ENCODE measurements at places on chromosomes 5 and 9. TPM values are rescaled to one million over a fixed set of nuclear protein-coding genes. Genes with fewer than 3 reads are reported as not detected.

DNA sequence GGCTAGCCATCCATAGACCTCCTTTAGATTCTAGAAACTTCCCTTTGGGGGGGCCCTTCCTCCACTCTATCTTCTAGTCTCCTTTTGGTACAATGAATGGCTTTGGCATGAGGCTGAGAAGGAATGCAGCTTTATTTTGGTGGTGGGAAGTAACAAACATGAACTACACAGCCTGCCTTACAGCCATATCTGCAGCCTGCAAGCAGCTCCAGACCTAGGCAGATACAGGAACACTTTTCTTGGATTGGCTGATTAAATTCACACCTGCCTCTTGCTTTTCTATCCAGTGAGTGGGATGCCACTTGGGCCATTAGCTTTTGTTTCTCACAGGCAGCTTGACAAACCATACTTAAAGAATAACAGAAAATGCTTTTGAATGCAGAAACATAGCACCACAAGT is 28.2 kb downstream of the NR6A1 start:
- DNase-seq = no peak

GRCh38 chr5:137101544-137101943 is 397.6 kb downstream of the SPOCK1 start:
- DNase-seq = no peak

- no peak for DNase-seq
Observed at GRCh38 chr5:62732677-62733121, 154.1 kb downstream of the LRRC70 start.

- DNase-seq = no peak
Observed at GRCh38 chr9:135088979-135089847, 1.7 kb downstream of the OLFM1 start.

DNA sequence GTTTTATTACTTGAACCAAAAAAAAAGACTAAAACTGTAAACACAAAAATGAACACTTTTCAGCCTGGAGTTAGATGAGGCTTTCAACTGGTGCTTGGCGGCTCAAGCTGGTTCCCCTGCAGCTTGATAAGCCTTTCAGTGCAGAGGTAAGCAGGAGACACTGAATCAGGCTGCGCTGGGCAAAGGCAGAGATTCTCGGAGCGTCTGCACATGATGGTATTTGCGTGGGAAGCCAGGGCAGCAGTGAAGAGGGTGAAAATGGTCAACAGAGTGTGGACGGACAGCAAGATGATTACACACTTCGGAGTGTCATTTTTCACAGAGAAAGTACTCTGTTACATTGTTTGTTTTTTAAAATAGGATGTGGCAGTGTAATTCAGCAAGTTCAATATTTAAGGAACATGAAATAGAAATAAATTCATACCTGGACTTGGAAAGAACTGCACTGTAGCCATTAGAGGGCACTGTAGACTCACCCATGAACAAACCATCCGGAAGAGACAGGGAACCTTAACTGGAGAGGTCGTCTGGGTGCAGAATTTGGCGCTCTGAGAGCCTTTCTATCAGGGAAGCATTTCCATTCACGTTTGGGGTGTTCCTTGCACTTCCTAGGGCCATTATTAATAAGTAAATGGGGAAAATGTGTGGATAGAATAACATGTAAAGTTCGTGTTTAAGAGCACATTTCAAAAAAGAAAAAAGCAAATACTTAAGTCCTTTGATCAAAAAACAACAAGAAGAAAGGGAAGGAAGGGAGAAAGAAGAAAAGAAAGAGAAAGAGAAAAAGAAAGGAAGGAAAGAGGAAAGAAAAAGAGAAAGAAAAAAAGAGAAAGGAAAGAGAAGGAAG is 69.8 kb downstream of the ICE1 start:
- DNase-seq = peak; percentile 29

The RABGAP1 gene
- 55.6 TPM for total RNA-seq

The GABBR2 gene
- 0.29 TPM for total RNA-seq

DNA sequence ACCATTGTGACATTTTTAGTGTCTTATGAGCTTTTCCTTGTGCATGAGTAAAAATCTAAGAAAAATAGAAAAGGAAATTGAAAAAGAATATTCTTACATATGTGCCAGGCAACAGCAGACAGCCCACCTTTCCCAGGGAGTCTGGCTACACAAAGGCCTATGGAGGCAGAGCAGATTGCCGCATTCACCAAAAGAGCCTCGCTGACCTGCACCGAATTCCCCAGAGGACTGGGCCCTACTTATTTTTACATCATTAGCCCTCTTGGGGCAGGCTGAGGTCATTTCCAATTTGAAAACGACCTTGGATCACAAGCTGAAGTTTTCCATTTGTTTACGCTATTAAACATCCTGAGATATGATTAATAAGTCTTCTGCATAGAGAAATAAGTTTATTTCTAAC is 66.2 kb upstream of the WDR41 start:
- no peak for DNase-seq

DNA sequence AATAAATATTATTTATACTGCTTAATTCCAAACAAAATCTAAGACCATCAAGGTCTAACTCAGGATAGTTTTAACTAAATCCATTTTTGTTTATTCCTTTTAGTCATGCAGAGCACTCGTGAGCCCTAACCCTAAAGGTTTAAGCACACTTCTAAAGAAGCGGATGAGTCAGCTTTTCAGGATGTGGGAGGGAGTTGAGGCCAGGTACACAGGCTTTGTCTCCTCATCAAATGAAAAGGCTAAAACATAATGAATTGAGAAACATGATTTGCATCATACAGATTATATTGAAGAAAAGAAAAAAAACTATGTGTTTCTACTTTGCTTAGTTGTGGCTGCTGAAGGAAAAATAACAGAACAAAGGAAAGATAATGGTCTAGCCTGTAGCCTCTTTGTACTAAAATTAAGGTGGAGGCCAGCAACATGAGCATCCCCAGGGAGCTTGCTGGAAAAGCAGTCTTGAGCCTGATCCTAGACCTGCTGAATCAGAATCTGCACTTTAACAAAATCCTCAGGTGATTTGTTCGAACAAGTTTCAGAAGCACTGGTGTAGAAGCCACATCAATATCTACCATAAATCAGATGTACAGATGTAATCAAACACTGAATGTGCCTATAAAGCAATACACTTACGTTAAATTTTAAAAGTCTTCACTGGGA is 21.1 kb upstream of the ISCA1 start:
- DNase-seq = no peak

DNA sequence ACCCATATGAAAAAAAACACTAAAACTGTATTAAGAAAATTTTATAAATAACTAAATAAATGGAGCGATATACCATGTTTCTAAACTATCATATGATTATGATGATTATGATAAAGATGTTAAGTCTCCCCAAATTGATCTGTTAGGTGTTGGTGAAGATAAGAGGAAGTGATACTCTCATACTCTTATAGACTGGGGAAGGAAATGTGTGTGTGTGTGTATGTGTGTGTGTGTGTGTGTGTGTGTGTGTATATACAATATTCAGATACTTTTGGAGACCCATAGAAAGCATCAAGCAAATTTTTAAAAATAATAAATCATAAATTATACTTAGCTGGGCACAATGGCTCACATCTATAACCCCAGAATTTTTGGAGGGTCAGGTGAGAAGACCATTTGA is 62.9 kb downstream of the TMEM232 start:
- DNase-seq = no peak

DNA sequence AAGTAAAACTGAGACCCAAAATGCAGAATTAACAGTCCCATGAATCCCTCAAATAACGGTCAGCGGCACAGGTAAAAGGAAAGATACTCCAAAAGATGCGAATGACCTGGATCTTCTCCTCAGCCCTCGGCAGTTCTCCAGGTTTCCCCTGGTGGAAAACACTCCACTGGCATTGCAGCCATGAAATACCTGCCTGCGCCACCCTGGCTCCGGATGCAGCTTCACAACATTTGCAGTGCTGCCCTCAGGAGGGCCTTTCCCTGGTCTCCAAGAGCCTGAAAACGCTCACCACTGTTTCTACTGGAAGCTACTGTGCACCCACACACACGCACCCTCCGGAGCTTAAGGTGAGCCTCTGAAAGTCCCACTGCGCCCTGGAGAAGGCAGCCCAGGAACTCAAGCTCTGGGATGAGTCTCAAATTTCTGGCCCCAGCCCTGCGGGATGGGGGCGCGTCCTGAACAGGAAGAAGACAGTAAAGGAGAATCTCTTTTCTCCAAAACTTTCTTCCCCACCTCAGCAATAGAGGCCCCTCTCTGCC is 612 bp downstream of the UGT3A2 start:
- DNase-seq = no peak

DNA sequence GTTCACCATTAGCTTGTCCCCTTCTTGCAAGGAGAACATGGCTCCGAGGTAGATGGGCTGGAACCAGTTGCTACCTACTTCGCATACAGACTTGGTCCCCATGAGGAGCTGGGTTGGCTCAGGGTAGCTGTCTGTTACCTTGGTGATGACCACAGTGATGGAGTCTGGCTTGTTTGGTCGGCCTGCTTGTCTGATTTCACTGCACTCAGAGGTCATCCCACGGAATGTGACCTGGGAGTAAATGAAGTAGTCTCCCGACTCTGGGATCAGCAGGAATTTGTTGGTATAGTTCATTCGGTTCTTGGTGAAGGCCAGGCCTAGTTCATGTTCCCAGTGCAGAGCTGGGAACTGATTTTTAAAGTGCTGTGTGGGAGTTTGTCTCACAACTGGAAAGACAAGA is 15.3 kb downstream of the TNFSF15 start:
- no peak for DNase-seq

- no peak for DNase-seq
Observed at GRCh38 chr5:140227046-140227445, 52.1 kb downstream of the CYSTM1 start.

DNA sequence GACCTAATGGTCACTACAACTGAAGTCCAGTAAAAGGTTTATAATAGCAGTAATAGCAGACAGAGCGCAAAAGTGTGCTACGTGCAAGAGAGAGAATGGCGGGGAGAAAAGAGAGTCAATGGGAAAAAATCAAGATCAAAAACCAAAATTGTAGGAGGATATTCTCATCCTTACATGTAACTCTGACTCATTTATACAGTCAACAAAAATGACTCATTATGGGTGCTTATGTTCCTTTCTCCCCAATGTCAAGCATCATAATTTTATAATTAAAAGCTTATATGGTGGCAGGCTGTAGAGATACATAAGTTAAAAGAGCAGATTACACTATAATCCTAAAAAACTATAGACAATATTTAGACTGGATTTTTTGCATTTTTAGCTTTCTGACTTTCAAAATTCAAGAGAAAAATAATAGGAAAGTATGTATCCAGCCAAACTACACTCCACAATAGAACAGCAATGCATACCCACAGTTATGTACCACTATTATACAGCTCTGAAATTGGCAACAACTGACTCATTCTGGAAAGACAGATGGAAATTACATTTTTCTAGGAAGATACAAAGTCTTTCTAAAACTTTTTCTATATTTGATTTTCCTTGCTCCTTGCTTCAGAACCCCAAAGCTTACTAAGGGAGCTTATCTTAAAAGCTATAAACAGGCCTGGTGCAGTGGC is 78.4 kb downstream of the PLPP1 start:
- no peak for DNase-seq

GRCh38 chr9:20788526-20789451 is 104.7 kb downstream of the FOCAD start:
- no peak for DNase-seq

- DNase-seq = no peak
Observed at GRCh38 chr5:93307557-93307956, 273.5 kb downstream of the NR2F1-AS1 start.

DNA sequence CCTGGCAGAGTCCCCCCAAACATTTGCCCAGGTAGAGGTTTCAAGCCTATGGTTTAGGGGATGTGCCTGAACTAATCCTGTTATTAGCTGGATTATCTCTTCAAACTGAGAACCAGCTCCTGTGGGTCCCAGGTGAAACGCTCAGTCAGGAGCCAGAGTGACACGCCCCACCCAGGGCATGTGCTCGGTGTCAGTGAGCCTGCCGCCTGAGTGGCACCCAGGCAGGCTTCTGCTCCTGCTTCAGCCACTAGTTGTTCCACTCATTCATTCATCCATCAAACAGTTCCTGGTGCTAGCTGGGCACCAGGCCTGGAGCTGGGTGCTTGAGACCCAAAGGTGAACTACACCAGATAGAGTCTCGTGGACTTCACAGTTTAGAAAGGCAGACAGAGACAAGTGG is 129.4 kb upstream of the PITX1 start:
- no peak for DNase-seq

The CCL27 gene
- not detected for total RNA-seq

GRCh38 chr5:17275289-17276158 is 58.1 kb downstream of the BASP1 start:
- no peak for DNase-seq

- no peak for DNase-seq
Observed at GRCh38 chr5:130555429-130555828, 609.6 kb downstream of the HINT1 start.

DNA sequence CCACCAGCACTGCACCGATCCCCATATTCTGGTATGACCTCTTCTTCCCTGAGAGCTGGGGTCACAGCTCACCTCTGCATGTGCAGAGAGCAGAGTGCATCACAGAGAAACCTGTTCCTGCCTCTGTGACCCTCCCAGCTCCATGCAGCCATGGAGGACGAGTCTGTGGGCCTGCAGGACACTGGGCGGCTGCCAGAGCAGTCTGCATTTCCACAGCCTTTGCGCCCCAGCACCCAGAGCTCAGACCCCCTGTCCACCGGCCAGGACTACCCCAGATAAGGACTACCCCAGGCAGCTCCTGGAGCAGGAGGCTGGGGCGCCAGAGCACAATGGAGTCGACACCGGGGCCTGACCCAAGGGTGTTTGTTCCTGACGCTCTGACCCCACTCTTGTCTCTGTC is 308.1 kb upstream of the IRX1 start:
- DNase-seq = no peak

The STOM gene
- total RNA-seq = 259 TPM

- no peak for DNase-seq
Observed at GRCh38 chr5:25119650-25120049, 474.9 kb upstream of the CDH10 start.

The TMEM252 gene
- total RNA-seq = not detected

The RNF180 gene
- total RNA-seq = 14.8 TPM

DNA sequence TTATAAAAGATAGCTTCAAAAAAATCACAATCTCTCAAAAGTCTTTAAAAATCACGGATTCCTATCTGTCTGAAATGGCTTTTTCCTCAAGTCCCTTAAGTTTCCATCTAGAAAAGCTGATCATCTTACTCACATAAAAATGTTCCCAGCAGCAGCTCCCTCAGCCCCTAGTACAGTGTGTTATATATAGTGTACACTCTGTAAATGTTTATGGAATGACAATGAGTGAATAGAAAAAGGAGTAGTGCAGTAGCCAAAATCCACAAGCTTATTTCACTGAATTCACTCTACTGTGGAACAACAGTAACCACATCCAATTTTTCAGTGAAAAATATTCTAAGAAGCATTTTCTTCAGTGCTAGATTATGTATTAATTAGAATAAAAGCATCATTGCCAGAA is 609.4 kb downstream of the DTWD2 start:
- DNase-seq = no peak

DNA sequence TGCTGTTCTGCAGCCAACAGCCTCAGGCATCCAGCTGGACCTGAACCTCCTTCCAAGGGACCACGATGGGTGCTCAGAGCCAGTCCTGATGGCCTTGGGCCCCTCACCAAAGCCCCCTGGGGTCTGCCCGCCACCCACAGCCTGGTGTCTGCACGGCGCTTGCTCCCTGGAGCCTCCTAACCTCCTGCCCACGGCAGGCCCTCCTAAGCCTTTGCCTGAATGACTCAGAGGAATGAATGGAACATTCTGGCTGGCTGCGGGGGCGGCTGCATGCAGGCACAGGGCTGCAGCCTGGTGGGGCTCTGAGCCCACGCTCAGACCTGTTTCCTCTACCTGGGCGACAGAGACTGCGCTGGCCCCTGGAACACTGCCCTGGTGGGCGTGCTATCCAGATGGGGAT is 6.9 kb downstream of the SOHLH1 start:
- no peak for DNase-seq

All from mucosa of gallbladder (tissue), 1 donor.